ENCODE measurements at places on chromosomes 13 and 19. TPM values are rescaled to one million over a fixed set of nuclear protein-coding genes. Genes with fewer than 3 reads are reported as not detected.

- H3K27ac ChIP-seq = no peak overlapping the region
- no peak for DNase-seq
- H3K4me1 ChIP-seq = peaks cover 11% of the 10 kb centered on the region
- no peaks in the 10 kb centered on the region for H3K36me3 ChIP-seq
- H3K4me3 ChIP-seq = no peak overlapping the region
- H3K27me3 ChIP-seq = peaks cover 21% of the 10 kb centered on the region
These were observed 78.4 kb downstream of the IRS2 start for GRCh38 chr13:109707742-109708617.

- no peaks in the 10 kb centered on the region for H3K36me3 ChIP-seq
- DNase-seq = peak; percentile 96
- no peak overlapping the region for H3K4me3 ChIP-seq
- peaks cover 23% of the 10 kb centered on the region for H3K4me1 ChIP-seq
- H3K27ac ChIP-seq = no peak overlapping the region
- peaks cover 6% of the 10 kb centered on the region for H3K27me3 ChIP-seq
These were observed 5.5 kb upstream of the ZNF428 start for GRCh38 chr19:43624933-43625332.

DNA sequence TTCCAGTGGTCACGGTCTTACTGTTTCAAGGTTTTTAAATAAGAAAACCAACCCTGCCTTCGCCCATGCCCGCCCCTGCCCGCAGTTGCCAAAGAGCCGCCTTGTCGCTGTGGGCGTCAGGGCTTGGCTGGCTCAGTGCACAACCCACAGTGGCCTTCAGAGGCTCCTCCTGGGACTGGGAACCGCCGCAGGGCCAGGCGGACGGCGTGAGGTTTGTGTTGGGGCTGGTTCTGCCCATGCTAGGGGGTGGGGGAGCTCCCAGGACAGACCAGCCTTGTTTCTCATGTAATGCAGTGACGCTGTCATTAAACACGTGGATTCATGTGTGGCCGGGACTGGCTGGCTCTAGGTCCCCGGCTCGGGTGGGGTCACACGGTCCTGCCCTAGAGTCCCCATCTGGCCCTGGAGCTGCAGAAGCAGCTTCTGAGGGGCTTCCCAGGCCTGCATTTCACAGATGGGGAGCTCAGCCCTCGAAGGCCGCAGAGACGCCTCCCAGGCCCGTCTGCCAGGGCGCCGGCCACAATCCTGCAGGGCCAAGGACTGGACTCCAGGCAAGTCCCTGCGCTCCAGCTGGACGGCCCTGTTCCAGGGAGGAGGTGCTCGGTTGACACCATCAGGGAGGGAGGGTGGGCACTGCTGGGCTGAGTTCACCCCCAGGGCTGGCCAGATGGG is 2.4 kb upstream of the TEKTIP1 start:
- H3K27me3 ChIP-seq = no peaks in the 10 kb centered on the region
- no peak overlapping the region for H3K27ac ChIP-seq
- H3K36me3 ChIP-seq = peaks cover 30% of the 10 kb centered on the region
- no peak overlapping the region for H3K4me3 ChIP-seq
- no peak for DNase-seq
- no peaks in the 10 kb centered on the region for H3K4me1 ChIP-seq

Gene SULT2A1
- total RNA-seq = not detected

Gene VSTM1
- not detected for total RNA-seq

- no peak for DNase-seq
- H3K4me1 ChIP-seq = no peaks in the 10 kb centered on the region
- no peaks in the 10 kb centered on the region for H3K36me3 ChIP-seq
- H3K4me3 ChIP-seq = no peak overlapping the region
These were observed 2.6 kb downstream of the ACSBG2 start for GRCh38 chr19:6138066-6138465.

GRCh38 chr19:35094656-35095055 is 21.0 kb upstream of the FXYD3 start:
- peaks cover 11% of the 10 kb centered on the region for H3K27me3 ChIP-seq
- no peak overlapping the region for H3K27ac ChIP-seq
- H3K36me3 ChIP-seq = no peaks in the 10 kb centered on the region
- no peak overlapping the region for H3K4me3 ChIP-seq
- peaks cover 4% of the 10 kb centered on the region for H3K4me1 ChIP-seq

GRCh38 chr13:57748096-57748495 is 116.6 kb downstream of the PCDH17 start:
- no peak overlapping the region for H3K4me3 ChIP-seq
- no peaks in the 10 kb centered on the region for H3K36me3 ChIP-seq
- no peak for DNase-seq
- no peak overlapping the region for H3K27ac ChIP-seq

DNA sequence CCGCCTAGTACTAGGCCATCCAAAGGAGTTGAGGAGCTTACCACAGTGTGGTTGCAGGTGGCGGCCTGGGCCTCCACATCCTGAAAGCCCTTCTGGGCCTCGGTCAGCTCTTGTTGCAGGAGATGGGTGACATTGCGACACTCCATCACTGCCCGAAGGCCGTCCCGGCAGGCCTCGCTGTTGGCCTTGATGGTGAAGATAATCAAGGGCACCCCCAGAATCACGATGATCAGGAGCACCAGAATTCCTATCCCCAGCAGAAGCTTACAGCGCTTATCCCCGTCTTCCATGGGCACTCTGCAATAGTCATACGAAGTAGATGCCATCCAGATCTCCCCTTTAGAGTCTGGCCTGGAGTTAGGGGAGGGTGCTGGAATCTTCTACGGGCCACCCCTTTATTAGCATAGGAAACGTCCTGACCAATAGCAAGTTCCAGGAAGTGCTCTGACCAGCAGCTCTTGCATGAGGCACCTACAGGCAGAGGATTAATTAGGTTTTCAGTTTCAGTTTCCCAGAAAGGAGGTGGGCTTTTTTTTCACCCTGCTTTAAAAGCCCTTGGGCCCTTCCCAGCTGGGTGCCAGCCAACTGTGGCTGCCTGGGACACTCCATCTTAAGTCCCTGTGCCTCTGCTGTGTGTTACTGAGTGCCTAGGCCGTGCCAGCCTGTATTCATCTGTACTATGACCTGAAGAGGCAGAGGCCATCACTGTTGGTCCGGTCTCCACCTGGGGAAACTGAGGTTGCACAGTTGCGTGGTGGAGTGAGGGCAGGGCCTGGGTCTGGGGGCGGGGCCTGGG is at the start of gene BST2:
Gene BST2 (minus strand): TSS at position 381 of the 796 bp plus-strand sequence. CDS start 55 bp downstream, at position 326.
- peaks cover 7% of the 10 kb centered on the region for H3K36me3 ChIP-seq
- peak within 1 kb of the TSS; percentile 76 for H3K4me3 ChIP-seq
- peak within 1 kb of the TSS; percentile 90 for H3K27ac ChIP-seq
- DNase-seq = peak; percentile 60
- no peaks in the 10 kb centered on the region for H3K27me3 ChIP-seq
- H3K4me1 ChIP-seq = peaks cover 28% of the 10 kb centered on the region

GRCh38 chr13:65856431-65856830 is 1373.7 kb downstream of the PCDH9 start:
- H3K27me3 ChIP-seq = no peaks in the 10 kb centered on the region
- H3K4me3 ChIP-seq = no peak overlapping the region
- DNase-seq = no peak
- H3K36me3 ChIP-seq = no peaks in the 10 kb centered on the region

DNA sequence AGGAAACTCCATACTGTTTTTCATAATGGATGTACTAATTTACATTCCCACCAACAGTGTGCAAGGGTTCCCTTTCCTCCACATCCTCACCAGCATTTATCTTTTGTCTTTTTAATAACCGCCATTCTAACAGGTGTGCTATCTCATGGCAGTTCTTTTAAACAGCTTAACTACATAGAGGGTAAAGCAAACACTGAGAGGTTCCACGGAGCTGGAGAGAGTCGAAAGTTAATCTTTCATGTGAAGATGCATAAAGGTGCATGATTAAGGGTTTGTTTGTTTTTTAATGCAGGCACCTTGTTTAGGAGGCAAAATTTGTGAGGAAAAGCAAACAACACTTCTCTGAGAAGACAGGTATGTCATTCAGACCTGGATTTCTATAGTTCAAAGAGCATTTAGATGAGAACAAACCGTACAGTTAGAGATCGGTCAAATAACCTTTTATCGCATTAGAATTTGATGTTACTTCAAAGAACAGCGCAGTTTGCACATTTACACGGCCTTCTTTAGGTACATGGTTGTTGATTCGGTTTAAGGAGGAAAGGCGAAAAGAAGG is 193.9 kb downstream of the RBM26 start:
- H3K4me3 ChIP-seq = no peak overlapping the region
- DNase-seq = no peak
- H3K36me3 ChIP-seq = no peaks in the 10 kb centered on the region
- no peaks in the 10 kb centered on the region for H3K4me1 ChIP-seq
- H3K27me3 ChIP-seq = peaks cover 12% of the 10 kb centered on the region
- no peak overlapping the region for H3K27ac ChIP-seq

Gene ACP4
- not detected for total RNA-seq

GRCh38 chr13:111179908-111180760 is 65.0 kb downstream of the ARHGEF7 start:
- no peaks in the 10 kb centered on the region for H3K27me3 ChIP-seq
- peak overlapping the region; percentile 92 for H3K27ac ChIP-seq
- DNase-seq = peak; percentile 56
- H3K4me1 ChIP-seq = peaks cover 92% of the 10 kb centered on the region

Gene ETHE1
- 68.7 TPM for total RNA-seq

Gene ZNF763
- total RNA-seq = 1.1 TPM

Data from activated CD4-positive, alpha-beta T cell treated with anti-CD3 and anti-CD28 coated beads for 36 hours (primary cell).